ENCODE measurements at places on chromosomes 5 and 9.

- peak; percentile 69 for DNase-seq
These were observed 106.5 kb upstream of the LRRTM2 start for GRCh38 chr5:138981586-138981985.

- DNase-seq = peak; percentile 24
These were observed 35.9 kb downstream of the SVEP1 start for GRCh38 chr9:110543631-110544051.

DNA sequence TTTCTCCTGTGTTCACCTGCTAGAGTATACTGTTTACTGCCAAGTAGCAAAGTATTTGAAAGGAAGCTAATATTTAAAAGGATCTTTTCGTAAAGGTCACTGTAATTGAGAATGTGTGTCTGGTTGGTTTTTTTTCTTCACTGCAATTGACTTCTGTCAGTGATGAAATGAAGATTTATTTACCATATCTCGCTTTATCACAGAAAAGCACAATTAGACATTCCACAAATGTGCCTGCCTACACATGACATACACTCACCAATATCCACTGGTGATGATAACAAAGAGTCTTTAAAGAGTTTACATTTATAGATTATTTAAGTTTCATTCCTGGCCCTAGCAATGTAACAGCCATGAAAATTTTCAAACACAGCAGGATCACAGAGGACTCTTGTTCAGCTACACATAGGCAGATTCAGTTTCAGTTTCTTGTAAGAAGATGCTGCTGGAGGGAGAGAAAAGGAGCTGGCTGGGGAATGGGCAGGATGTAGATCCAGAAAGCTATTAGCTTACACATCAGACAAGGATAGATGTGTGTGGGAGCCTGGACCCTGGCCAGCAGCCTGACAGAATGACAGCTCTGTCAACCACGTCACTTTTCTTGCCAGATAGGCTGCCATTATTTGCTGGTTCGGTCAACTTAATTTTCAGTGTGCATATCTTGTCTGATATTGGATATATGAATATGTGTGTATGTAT lies 104.0 kb downstream of the GDNF start:
- peak; percentile 39 for DNase-seq

DNA sequence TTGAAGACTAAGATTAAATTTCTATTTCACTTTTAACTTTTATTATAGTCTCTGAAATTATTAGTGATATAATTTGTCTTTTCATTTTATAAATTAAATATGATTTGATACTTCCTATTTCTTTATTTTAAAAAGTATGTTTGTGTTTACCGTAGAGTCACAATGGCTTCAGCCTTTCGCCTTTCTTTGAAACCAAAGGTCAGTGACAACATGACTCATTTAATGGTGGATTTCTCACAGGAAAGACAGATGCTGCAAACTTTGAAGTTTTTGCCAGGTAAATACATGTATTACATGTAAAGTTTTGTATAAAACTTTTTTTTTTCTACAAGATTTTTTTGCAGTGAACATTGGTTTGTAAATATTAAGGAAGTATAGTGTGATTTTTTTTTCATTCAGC lies 36.4 kb downstream of the FSD1L start:
- DNase-seq = no peak

- no peak for DNase-seq
These were observed 2.1 kb upstream of the HAND1 start for GRCh38 chr5:154479944-154480750.

- DNase-seq = no peak
These were observed 2.0 kb downstream of the NKD2 start for GRCh38 chr5:1010641-1011046.

DNA sequence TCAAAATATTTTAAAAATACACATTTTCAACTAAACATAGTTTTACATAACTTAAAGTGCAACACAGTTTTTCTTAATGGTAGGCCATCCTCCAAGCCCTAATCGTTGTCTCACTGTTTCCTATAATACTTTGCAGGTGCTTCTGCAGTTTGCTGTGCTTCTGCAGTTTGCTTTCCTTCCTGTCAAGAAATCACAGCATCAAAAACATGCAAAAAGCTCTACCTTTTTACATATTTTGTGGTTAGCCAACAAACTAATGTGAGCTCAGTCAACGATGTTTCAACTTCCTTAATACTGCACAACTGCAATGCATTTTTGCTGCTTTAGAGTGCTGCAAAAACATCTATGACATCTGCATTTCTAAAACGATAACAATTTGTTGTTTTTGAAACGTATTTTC lies 25.2 kb downstream of the EMB start:
- DNase-seq = no peak

- DNase-seq = no peak
These were observed 14.0 kb upstream of the PDLIM4 start for GRCh38 chr5:132243366-132243977.

GRCh38 chr5:150122158-150122510 lies 33.5 kb downstream of the PDGFRB start:
- DNase-seq = no peak

GRCh38 chr5:124649491-124650146 lies 96.8 kb downstream of the ZNF608 start:
- peak; percentile 95 for DNase-seq

DNA sequence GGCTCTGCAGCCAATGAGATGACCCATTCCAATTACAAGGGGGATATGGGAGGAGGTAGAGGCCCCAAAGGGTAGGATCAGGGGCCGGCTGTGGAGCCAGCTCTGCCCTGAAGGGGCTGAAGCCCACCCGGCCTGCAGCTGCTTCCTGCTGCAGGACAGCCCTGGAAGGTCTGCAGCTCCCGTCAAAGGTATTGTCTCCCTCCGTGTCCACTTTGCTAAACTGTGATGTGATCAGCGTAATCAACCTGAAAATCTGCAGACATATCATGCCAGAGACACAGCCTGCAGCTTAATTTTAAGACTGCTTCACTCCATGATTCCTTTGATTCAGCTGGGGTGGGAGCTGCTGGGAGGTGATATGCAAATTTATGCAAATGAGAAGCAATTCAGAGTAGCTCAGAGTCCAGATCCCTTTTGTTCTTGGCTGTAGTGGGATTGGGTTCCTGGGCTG lies 90.7 kb downstream of the GADD45G start:
- DNase-seq = no peak

- no peak for DNase-seq
These were observed 10.7 kb upstream of the SLC2A8 start for GRCh38 chr9:127386249-127386648.

- no peak for DNase-seq
These were observed 378.6 kb upstream of the KLF4 start for GRCh38 chr9:107868186-107868585.

- DNase-seq = peak; percentile 63
These were observed 162.2 kb downstream of the OXCT1 start for GRCh38 chr5:41707853-41708603.

- peak; percentile 17 for DNase-seq
These were observed 141.6 kb upstream of the SPRY4 start for GRCh38 chr5:142466195-142466971.

GRCh38 chr5:131258733-131259132 lies 5.1 kb upstream of the CDC42SE2 start:
- DNase-seq = no peak

GRCh38 chr5:139653616-139654015 lies 5.5 kb downstream of the CXXC5 start:
- peak; percentile 15 for DNase-seq

- DNase-seq = no peak
These were observed 14.4 kb upstream of the CCDC69 start for GRCh38 chr5:151238303-151238741.
